GM04503 (cell line): ENCODE measurements at places on chromosomes 7 and 10.

DNA sequence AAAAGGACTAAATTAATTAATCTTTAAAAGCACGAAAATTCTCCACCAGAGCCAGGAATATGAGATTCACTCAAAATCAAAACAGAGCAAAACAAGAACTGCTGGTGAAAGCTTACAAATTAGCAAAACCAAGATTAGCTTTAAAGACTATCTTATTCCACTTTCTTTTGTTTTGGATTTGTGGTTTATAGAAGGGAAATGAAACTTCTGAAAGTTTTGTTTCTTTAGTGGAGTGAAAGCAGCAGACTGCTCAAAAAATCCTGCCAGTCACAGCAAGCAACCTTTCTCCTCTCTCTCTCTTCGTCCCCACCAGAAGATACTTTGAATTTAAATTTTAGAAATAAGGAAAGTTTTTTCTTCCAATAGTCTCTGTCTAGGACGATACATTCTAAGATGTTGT lies 7.8 kb downstream of the ACTA2 start:
- DNase-seq, result no peak

GRCh38 chr10:30662814-30663213 lies 33.3 kb upstream of the LYZL2 start:
- no peak for DNase-seq

DNA sequence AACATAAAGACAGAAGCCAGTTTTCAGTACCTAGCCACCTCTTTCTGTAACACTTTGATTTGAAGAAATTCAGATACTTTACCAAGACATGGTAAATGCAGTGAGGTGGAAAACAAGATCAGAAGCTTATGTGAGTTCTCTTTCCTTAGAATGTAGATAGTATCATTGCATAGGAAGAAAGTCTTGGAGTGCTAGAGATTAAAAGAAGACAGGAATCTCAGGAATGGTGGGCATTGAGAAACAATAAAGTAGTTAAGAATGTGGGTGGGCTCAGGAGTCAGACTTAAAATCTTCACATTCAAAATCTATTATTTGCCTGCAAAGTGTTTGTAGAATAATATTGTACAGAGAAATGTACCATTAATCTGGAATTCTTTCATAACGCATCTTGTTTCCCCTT lies 58.9 kb downstream of the POLL start:
- no peak for DNase-seq

DNA sequence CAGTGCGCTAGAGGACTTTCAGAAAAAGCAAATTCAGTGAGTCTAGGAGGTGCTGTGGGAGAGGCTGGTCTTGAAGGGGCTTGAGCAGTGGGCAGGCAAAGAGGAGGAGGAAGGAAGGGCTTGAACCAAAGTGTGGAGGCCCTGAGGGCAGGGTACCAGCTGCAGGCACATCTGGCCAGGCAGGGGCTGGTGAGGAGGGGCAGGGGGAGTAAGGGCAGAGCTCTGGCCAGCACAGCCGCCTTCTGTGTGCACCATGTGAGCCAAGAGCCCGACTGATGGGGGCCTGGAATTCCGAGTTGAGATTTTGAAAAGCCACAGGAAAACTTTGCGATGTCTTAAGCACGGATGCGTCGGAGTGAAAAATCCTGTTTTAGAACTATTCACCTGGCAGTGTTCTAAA lies 74.5 kb downstream of the PRPF18 start:
- DNase-seq, result no peak

- no peak for DNase-seq
Measured at GRCh38 chr7:6012355-6013104, 3.5 kb downstream of the AIMP2 start.

- no peak for DNase-seq
Measured at GRCh38 chr7:5139998-5140397, 50.0 kb upstream of the WIPI2 start.
